ENCODE measurements at places on chromosomes 3 and 15.

DNA sequence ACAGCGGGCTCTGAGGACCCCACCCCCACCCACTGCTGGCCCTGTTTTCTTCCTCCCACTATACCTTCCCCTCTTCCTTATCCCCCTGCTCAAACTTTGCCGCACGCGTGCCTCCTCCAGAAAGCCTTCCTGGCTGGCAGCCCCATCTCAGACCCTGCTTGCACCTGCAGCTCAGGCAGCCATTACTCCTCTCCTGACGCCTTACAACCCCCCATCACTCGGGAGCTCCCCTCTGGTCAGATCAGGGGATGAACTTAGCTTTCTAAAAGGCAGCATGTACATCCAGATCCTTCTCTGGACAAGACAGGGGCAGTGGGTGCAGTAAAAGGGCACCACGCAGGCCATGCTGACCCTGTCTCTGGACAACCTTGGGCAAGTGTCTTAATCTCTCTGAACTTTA, 94.5 kb downstream of the SEC22A start:
- DNase-seq = no peak

- DNase-seq = no peak
Measured at GRCh38 chr3:192870822-192871221, 46.8 kb downstream of the MB21D2 start.

- no peak for DNase-seq
Measured at GRCh38 chr3:9399746-9400145, 2.3 kb downstream of the SETD5 start.

DNA sequence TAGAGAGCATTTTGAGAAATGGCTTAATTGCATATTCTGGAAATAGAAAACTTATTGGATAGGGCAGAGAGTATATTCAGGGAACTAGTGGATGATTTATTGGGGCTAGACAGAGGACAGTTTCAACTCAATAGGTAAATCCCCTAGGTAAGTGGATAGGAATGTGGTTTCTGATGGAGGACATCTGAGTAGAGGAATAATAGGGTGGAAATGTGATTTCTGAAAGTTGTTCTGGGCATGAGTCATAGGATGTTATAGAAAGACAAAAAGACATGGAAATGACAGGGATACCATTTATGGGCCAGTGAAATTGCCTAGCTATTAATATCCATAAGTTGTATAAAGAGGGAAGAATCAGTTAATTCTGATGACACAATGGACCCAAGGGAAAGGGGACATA, 563.3 kb upstream of the GOLIM4 start:
- DNase-seq = no peak
